ENCODE measurements at places on chromosomes 5 and 9. TPM values are rescaled to one million over a fixed set of nuclear protein-coding genes. Genes with fewer than 3 reads are reported as not detected.

- H3K27ac ChIP-seq: no peak overlapping the region
- no peaks in the 10 kb centered on the region for H3K27me3 ChIP-seq
- H3K36me3 ChIP-seq: no peaks in the 10 kb centered on the region
- no peak for DNase-seq
- peaks cover 9% of the 10 kb centered on the region for H3K4me1 ChIP-seq
These were observed 328.8 kb downstream of the GADD45G start for GRCh38 chr9:89933578-89933977.

GRCh38 chr5:61245936-61246335, 83.7 kb upstream of the SMIM15 start:
- H3K4me1 ChIP-seq: no peaks in the 10 kb centered on the region

GRCh38 chr9:134356496-134357470, 30.5 kb downstream of the RXRA start:
- H3K36me3 ChIP-seq: no peaks in the 10 kb centered on the region
- peak overlapping the region; percentile 93 for H3K27ac ChIP-seq
- no peaks in the 10 kb centered on the region for H3K27me3 ChIP-seq

- peaks cover 4% of the 10 kb centered on the region for H3K4me1 ChIP-seq
- H3K36me3 ChIP-seq: no peaks in the 10 kb centered on the region
- no peak overlapping the region for H3K4me3 ChIP-seq
These were observed 160.2 kb upstream of the CDH6 start for GRCh38 chr5:31033295-31033694.

DNA sequence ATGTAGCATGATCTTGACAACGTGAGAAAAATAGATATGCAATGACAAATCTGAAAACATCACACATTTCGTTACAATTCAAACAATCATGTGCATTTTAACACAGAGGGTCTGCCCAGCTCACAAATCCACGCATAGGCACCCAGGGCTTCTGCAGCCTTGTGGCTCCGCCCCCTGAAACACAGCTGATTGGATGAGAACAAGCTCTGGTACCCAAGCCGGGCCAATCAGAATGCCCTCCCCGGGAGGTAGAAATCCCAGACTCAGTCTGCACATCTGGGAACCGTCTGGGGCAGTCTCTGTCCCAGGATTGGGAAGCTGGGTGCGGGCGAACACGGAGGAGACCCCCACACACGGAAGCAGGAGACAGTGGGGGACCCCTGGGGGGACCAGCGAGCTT, 137.5 kb downstream of the GAPVD1 start:
- no peak overlapping the region for H3K4me3 ChIP-seq
- no peak overlapping the region for H3K27ac ChIP-seq
- no peaks in the 10 kb centered on the region for H3K36me3 ChIP-seq
- no peaks in the 10 kb centered on the region for H3K27me3 ChIP-seq
- no peaks in the 10 kb centered on the region for H3K4me1 ChIP-seq

The DBH gene
- 0.66 TPM for polyA plus RNA-seq

Measured in large intestine (tissue), 12 donors.